NCI-H2029 (cell line): ENCODE measurements at places on chromosomes 2 and 18.

GRCh38 chr2:240277073-240277806 is 136.8 kb upstream of the OTOS start:
- DNase-seq = no peak

DNA sequence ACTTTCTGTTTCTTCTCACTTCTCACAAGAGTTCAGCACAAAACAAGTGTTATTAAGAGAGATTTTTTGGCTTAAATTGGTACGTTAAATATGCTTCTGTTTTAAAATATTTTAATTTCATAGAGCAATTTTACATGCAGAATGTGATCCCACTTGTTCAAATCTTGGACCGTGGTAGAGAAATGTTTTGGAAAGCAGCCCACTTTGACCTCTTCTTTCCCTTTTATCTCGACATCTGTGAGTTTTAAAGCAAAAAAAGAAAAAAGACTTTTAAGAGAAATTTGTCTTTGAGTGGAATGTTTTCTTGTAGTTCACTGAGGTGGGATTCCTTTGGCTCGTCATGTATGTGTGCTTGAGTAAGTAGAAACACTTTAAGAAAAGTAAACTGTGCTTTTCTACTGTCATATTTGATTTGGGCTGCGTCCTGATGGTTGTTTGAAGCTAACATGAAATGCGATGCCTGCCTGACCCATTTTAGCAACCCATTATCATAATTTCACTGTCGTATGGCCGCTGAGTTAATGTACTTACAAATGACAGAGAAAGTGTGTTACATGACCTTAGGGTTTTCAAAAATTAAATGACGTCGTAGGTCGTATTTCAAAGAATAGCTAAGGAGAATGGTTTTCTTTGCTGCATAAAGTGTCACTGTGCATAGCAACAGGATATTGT is 54.5 kb downstream of the TSHZ1 start:
- DNase-seq = no peak

- DNase-seq = no peak
Measured at GRCh38 chr18:12930908-12931307, 16.9 kb upstream of the SEH1L start.

- no peak for DNase-seq
Measured at GRCh38 chr2:70019096-70019495, 57.7 kb upstream of the ASPRV1 start.

GRCh38 chr2:231190531-231191197 is 7.8 kb upstream of the ARMC9 start:
- no peak for DNase-seq

DNA sequence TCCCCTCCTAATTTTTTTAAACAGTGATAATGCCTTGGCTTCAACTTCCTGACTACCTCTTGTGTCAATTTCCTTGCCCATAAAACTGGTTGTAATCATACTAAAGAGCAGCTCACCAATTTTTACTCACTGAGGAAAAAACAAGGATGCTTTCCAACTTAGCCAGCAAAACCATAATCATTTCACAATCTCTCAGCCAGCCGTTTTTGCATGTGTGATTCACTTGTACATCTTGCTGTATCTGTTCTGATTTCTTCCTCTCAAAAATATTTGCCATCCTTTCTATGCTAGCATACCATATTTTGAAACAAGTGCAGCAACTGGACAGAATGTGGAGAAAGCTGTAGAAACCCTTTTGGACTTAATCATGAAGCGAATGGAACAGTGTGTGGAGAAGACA is 60.7 kb downstream of the RAB27B start:
- DNase-seq = no peak

- DNase-seq = peak; percentile 74
Measured at GRCh38 chr2:188367164-188367563, 75.5 kb downstream of the GULP1 start.

DNA sequence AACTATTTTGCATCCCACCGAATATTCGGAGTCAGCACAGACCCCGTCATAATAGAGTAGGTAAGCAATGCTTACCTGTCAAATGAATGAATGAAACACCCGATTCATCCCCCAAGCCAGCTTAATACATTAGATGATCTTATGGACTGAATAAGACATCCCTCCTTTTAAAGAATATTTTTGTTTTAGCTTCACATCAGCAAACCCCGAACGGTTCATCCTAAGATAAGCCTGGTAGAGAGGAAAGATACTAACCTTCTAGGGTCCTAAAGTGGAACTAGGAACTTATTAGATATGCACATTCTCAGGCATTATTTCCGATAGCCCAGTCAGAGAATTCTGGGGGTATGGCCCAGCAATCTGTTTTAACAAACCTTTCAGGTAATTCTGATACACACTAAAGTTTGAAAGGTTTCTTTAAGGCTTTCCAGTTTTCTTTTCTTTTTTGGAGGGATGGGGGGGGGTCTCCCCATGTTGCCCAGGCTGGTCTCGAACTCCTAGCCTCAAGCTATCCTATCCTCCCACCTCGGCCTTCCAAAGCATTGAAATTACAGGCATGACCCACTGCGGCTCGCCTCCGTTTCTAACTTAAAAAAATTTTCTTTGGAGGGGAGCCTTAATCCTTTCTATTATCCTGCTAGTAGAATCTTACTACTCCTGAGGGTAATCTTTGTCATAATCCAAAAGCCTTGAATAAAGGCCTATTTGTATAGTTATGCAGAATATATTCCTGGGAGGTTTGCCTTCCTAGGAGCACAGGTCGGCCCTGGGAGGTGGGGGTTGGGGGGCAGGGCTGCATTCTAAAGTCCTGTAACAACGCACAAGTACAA is 1.0 kb upstream of the ACTR3 start:
- DNase-seq = no peak

- DNase-seq = no peak
Measured at GRCh38 chr2:17228461-17228860, 289.8 kb downstream of the RAD51AP2 start.
